NCI-H2081 (cell line): ENCODE measurements at places on chromosomes 16 and 17.
A peak's percentile ranks its signal among the peaks of the same experiment; 100 is the strongest.

DNA sequence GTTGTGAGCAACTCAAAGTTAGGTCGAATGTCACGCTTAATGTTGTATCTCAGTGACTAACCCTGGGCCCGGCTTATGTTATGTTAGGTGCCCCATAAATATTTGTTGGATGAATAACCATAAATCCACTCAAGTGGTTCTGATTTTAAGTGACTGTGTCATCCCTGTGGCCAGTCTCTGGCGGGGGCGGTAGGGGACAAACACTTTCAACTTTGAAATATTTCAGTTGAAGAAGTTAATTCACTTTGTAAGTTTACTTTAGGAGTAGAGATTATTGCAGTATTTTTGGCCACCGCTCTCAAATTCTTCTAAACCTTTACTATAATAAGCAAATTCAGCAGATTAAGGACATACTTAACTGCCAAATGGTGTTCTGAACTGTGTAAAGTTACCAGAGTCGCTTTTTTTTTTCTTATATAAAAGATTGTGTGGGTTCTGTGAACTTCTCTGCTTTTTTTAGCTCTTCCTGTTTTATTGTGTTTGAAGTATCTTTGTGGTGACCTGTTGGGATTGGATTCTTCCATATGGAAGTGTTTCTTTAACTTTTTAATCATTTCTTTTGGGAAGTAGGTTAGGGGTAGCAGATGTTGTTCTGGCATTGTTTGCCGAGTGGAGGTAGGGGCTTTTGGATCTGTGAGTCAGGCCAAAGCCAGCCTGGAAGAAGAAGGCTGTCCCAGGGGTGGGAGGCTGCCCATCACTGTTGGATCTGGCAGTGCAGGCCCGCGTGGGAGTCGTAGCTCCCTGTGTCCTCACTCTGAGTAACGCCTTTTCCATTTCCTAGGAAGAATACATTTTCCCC, 61.4 kb upstream of the TBX2 start:
- no peak for DNase-seq

GRCh38 chr16:68371276-68371651, 60.4 kb downstream of the PRMT7 start:
- no peak for DNase-seq

- DNase-seq: no peak
Observed at GRCh38 chr17:77890771-77891170, 67.7 kb upstream of the TNRC6C start.

GRCh38 chr17:33137426-33137825, 145.8 kb downstream of the SPACA3 start:
- DNase-seq: no peak

DNA sequence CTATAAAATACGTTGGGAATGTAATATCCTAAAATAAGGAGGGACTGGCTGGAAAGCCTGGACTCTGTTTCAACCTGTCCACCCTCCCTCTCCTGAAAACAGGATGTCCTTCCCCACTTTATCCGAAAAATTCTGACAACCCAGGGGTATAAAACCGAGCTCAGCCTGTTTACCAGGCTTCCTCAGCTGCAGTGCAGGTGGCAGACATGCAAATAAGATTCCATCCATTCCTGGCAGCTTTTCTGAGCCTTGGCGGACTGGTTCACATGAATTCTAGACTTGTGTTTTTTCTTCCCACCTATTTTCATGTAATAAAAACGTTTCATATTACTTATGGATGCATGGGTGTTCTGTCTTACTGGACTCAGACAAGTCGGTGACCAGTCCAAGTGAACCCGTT, 479.3 kb downstream of the KCNJ18 start:
- DNase-seq: no peak

- DNase-seq: no peak
Observed at GRCh38 chr17:7884581-7885366, 3.8 kb upstream of the CHD3 start.

DNA sequence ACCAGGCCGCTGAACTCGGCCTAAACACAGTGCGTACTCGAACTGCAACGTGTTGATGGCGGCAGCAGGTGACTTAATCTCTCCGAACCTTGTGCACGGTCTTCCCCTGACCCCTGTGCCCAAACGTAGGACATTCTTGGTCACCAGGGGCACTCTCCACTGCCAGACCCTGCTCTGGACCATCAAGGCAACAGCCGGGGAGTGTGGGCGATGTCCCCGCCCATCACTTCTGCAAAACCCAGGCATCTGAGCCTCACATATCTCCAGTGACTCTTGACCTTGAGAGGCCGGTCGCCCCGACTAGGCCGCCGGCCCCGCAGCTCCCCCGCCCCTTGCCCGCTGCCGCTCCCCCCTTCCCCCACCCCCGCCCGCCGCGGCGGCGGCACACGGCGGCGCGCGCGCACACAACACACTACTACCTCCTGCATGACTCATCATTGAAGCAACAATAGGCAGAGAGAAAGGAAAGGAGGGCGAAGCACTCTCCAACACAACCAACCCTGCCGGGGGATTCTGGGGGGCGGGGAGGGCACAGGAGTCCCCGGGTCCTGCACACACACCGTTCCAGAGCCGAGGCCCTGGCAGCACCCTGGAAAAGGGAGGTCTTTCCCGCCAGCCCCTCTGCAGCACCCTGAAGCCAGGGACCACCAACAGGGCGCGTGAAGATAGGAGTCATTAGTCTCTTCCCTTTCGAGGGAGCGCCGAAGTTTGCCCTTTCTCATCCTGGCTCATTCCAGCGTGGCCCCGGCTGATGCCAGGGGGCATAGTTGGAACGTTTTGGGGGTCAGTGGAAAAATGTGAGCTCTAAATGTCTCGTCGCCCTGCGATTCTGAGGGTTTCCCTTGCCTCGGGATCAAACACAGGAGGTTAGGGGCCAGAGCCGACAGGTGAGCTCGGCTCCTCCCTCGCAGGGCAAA, 1.9 kb downstream of the MNT start:
- DNase-seq: peak; percentile 71

DNA sequence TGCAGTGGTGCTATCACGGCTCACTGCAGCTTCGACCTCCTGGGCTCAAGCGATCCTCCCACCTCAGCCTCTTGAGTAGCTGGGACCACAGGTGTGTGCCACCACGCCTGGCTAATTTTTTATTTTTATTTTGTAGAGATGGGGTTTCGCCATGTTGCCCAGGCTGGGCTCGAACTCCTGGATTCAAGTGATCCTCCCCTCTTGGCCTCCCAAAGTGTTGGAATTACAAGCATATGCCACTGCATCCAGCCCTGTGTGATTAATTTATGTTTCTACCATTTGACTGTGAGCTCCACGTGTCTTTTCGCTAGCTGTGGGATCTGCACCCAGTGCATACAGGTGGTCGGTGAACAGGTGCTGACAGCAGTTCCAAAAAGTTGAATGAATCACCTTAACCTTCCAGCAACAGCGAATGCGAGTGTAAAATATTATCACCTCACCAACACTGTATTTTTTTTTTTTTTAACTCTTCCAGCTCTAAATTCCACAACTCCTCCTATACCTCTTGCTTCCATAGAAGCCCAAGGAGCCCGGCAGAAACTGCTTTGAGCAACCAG, 484 bp upstream of the NUDT7 start:
- no peak for DNase-seq

DNA sequence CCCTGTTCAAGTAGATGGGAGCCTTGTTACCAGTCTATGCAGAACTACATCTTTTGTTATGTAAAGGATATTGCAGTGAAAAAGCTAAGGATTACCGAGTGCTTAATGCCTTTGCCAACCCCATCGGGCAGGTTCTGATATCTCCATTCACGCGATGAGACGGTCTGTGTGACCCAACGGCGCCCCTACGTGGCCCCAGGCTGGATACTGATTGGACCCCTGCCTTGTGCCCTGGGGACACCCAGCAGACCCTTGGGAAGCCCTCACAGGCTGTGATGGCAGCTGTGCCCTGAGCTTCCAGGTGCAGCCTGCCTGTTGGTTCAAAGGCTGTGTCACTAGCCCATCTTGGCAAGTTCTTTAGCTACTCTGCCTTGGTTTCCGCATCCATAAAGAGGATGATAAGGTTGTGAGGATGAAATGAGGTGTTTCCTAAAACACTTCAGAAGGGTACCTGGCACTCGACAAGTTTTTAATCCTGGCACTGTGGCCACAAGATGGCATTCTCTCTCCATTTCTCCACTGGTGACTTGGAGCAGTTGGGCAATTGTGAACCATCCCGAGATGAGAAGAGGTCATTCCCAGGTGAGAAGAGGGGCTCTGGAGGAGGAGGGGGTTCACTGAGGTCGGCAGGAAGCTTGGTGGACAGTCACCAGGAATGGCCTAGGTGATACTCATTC, 33.6 kb downstream of the HAPSTR1 start:
- DNase-seq: no peak

DNA sequence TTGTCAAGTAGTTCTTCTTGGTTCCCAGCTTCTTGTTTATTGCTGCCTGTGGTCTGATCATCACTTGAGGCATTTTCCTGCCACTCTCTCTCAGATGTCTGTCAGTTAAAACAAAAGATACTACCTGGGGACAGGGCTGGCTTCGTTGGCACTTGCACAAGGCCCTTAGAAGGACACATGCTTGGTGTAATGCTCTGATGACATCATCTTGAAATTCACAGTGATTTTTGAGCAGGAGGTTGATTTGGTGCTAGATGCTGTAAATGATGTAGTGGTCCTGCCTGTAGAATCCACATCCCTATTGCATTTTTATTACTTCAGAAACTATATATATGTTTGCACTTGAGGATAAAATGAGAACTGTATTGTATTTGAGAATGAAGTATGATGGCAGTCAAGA, 210.3 kb downstream of the LGALS9B start:
- DNase-seq: no peak

DNA sequence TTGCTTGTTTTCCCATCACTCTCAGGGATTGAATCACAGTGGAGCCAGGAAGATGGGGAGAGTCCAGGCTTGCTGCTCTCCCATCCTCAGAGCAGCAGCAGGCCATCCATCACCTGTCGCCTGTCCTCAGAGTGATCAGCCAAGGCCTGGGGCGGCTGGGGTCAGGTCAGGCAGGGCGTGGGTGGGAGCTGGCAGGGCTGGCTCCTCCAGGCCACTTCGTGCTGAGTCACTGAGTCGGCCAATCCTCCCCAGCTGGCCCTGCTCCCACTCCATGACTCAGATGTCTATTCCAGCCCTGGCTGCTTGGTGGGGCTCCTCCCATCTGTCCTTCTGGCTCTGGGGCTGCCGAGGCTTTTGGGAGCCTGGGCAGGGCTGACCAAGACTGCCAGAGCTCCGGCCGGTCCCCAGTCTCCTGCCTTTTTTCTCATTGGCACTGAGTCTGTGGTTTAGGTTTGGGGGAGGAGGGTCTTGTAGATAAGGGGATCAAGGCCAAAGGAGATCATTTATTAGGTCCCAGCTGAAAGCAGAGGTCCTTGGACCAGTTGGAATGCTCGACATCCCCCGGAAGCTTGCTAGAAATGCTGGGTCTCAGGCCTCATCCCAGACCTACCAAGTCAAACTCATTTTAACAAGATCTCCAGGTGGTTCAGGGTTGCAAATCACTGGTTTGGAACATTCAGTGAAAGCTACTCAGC, 72.7 kb downstream of the ABCC1 start:
- DNase-seq: no peak
